AG09319 (cell line): ENCODE measurements at places on chromosomes 5 and 9.

GRCh38 chr9:3479514-3480352 is 46.1 kb downstream of the RFX3 start:
- DNase-seq = no peak

DNA sequence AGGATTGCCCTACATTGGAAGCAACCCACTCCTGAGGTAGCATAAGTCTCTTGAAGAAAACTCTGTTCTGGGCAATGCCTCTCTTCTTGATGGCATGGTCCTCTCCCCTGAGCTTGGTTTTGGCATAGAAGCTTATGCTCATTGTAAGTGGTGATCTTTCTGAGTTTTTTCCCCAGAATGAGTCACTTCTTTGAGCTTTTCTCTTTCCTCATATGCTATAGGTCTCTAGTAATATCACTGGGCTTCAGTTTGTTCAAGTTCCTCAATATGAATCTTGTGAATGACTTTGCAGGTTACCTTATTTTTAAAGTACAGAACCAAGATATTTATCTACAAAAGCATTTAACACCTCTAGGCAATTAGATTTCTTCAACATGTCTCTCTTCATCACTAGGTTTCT is 76.5 kb upstream of the ATG10 start:
- DNase-seq = no peak

DNA sequence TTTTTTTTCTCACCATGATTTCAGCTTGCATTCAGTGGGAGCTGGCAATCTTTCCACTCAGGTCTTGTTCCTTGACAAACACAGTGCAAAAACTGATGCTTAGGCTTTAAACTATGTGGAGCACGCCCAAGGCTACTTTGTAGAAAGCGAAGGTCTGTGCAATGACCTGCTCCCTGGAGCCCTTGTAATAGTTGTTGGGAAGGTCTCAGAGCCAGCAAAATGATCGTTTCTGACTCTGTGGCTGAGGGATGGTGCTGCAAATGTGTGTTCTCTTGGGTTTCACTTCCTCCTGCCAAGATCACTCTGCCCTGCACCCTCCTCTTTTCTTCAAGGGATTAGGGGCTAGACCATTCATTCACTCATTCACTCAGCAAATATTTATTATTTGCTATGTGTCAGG is 249.7 kb upstream of the MAP3K1 start:
- DNase-seq = no peak

DNA sequence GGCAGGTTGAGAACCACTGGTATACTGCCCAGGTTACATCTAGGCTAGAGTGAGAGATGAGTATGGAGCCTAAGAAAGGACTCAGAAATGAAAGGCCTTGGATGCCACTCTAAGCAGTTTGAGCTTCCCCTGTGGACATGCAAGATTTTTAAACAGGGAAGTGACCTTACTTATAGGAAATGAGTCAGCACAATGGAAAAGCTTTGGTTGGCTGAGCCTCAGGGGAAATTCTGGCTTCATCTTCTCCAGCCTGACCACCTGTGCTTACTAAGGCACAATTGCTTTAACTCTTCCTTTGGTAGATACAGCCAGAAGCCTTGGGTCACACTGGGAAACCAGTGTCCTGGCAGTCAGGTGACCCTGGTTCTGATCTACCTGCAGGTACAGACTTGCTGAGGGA is 380.2 kb upstream of the ZNF462 start:
- DNase-seq = no peak

DNA sequence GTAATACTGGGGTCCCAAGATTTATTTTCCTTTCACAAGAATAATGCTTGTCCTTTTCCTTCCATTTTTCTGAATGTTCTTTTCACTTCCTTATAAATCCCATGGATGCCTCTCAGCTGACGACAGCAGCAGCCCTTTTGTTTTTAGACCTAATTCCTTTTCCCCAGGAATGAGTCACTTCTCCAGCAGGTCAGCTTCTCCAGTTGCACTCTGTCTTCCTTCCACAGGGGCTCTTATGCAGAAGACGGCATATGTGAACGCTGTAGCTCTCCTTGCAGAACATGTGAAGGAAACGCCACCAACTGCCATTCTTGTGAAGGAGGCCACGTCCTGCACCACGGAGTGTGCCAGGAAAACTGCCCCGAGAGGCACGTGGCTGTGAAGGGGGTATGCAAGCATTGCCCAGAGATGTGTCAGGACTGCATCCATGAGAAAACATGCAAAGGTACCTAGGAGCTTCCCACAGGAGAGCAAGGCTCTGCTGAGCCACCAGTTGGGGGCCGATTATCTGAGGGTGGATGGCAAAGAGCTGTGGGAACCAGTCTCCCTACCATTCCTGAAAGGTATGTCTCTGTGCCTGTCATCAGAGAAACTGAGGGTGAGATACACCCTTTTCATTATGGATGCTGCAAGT is 72.9 kb downstream of the RFK start:
- DNase-seq = no peak

- no peak for DNase-seq
These were observed 13.6 kb upstream of the LAMC3 start for GRCh38 chr9:130995086-130996011.

DNA sequence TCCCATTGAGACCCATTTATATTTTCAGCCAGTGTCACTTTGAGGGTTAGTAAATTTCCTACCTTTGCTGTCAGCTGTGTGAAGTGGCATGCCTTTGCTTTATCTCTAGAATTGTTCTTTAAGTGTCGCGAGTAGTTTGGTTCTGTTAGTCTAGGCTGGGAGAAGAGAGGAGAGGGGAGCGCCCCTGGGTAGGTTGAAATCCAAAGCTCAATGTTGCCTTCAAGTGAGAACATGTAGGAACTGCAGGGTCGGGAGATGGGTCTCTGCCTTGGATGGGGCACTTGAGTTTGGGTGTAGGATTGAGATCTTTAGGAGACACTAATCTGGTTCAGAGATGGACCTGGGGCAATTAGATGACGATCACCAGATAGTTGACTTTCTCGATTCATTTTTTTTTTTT is 46.3 kb downstream of the STC2 start:
- no peak for DNase-seq

GRCh38 chr5:66113160-66113559 is 30.9 kb upstream of the SREK1 start:
- no peak for DNase-seq

DNA sequence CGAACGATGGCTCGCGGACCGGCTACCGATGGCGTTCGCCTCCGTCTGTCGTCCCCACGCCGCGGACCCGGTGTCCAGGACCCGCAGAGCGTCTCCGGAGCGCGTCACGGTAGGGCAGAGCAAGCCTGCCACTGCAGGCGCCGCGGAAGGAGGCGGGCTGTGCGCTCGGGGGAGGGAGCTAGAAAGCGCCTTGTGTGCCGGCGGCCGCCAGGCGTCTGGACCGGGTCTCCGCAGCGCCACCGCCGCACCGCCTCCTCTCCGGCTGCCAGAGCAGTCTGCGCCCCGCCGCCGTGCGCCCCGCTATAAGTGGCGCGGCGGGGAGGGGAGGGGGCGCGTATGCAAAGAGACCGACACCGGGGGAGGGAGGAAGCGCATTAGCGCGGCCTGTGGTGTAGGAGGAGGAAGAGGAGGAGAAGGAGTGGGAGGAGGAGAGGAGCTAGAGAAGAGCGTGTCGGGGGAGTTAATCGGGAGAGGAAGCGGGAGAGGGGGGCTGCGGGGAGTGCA is at the start of gene ENC1:
ENC1 (minus strand) TSS at position 279 of the 504 bp plus-strand sequence. CDS start 4,243 bp downstream, outside the sequence.
- DNase-seq = no peak

GRCh38 chr9:3014178-3014577 is 170.3 kb upstream of the PUM3 start:
- DNase-seq = no peak

- DNase-seq = no peak
These were observed 134.2 kb downstream of the KCNIP1 start for GRCh38 chr5:170638051-170638450.
